ENCODE measurements at places on chromosomes 12 and 14. TPM values are rescaled to one million over a fixed set of nuclear protein-coding genes. Genes with fewer than 3 reads are reported as not detected.

KLRB1 gene
- 0.95 TPM for total RNA-seq

PPP1R1A gene
- not detected for total RNA-seq

TAS2R8 gene
- not detected for total RNA-seq

LTBP2 gene
- 0.09 TPM for total RNA-seq

KRT2 gene
- 0.09 TPM for total RNA-seq

TSPAN19 gene
- not detected for total RNA-seq

MMP17 gene
- total RNA-seq, result not detected

RNASE4 gene
- total RNA-seq, result 1.3 TPM

CALCOCO1 gene
- 40.7 TPM for total RNA-seq

All from T-helper 2 cell treated with Interferon-gamma antibody and Interleukin-4, amounts not matched to agents 100 ng/mL and 5 ng/mL, for 36 hours (primary cell).